CD8-positive, alpha-beta memory T cell (primary cell): ENCODE measurements at places on chromosomes 11 and 22. TPM values are rescaled to one million over a fixed set of nuclear protein-coding genes. Genes with fewer than 3 reads are reported as not detected.

Gene LIF
- total RNA-seq: 88.6 TPM

Gene PRG3
- not detected for total RNA-seq

DNA sequence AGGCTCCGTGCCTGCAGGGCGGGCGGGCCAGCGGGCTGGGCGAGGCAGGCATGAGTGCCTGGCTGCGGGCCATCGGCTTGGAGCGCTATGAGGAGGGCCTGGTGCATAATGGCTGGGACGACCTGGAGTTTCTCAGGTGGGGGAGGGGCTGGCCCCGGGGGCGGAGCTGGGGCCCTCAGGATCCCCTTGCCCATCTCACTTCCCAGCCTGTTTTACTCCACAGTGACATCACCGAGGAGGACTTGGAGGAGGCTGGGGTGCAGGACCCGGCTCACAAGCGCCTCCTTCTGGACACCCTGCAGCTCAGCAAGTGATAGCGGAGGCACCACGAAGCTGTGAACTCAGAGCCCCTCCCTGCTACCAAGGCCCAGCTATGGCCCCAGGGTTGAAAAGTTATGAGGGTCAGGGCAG, 5.9 kb downstream of the PHOX2A start:
- H3K27ac ChIP-seq: no peak overlapping the region
- H3K4me3 ChIP-seq: no peak overlapping the region
- peaks cover 27% of the 10 kb centered on the region for H3K27me3 ChIP-seq

DNA sequence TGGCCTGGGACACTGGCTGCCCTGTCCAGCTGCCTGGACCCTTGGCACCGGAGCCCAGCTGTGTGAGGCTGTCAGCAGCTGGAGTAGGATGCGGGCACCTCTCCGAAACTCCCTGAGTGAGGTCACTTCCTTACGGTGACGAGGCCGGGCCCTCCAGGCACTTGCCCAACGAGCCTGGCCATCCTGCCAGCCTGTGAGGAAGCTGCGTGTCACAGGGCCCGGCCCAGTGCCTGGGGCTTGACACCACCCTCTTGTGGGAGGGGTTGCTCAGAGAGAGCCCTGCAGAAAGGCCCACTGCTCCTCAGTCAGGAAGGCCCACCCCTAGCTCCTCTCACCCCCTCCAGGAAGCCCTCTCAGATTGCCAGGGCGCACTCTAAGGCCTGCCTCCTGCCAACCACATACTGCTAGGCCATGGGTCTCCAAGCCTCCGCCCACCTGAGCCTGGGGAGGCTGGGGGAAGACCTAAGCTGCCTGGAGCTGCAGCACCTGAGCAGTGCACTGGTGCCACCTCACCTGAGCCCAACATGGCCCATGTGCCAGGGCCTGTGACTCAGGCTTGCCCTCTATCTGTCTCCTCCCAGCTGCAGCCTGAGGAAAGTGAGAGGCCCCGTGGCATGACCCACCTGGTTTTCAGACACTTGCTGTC, 4.3 kb upstream of the PHLDA2 start:
- no peak overlapping the region for H3K4me3 ChIP-seq
- DNase-seq: peak; percentile 69
- H3K27me3 ChIP-seq: peaks cover 6% of the 10 kb centered on the region

DNA sequence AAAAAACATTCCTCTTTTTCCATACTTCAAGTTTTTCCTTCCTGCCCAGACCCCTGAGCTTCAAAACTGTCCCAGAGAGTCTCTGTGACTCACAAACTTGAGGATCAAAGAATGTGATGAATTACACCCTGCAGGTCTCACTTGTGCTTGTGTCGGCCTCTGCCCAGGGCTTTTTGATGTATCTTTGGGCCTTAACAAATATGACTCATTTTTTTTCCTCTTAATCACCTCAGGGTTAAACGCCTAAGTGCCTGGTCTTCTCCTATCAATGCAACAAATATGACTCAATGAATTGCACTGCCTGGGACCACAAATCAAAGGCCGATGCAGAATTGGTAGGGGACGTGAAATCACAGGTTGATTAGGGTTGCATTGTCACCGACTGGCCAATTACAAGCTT, 267.7 kb downstream of the LARGE1 start:
- no peaks in the 10 kb centered on the region for H3K27me3 ChIP-seq
- H3K36me3 ChIP-seq: no peaks in the 10 kb centered on the region

GRCh38 chr11:43825217-43825816, 55.3 kb upstream of the ALKBH3 start:
- H3K27me3 ChIP-seq: no peaks in the 10 kb centered on the region
- no peaks in the 10 kb centered on the region for H3K4me1 ChIP-seq
- H3K4me3 ChIP-seq: no peak overlapping the region

Gene SHANK3
- total RNA-seq: 0.07 TPM

DNA sequence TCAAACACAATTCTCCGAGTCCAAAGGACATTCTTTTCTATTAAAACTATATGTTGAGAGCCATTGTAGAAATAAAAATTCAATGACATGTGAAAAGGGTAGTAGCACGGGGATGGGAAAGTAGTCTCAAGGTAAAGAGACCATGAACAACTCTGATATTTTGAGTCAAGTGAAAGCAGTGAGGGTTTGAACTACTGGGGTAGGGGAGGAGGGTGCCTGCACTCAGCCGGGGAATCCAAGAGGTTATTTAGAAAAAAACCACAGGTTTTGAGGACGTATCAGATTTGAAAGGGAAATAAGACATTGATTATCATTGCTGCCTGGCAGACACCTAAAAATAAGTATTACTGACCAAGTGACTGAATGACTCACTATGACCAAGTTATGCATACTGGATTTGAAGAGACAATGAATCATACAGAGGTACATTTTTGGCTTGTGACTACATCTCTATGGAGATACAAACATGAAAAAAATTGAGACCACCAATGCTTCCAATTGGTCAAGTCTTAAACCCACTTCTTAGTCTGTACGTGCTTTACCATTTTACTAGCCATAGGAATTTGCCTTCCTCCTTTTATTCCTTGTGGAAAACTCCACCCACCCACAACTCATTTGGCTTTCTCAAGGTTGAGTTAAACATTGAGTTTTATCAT, 2.2 kb upstream of the OR52H1 start:
- H3K4me3 ChIP-seq: no peak overlapping the region
- no peak for DNase-seq
- H3K27ac ChIP-seq: no peak overlapping the region
- H3K4me1 ChIP-seq: no peaks in the 10 kb centered on the region

GRCh38 chr11:94658386-94658785, 91.2 kb downstream of the PIWIL4 start:
- H3K4me3 ChIP-seq: no peak overlapping the region
- no peaks in the 10 kb centered on the region for H3K4me1 ChIP-seq
- H3K27me3 ChIP-seq: no peaks in the 10 kb centered on the region

- peaks cover 4% of the 10 kb centered on the region for H3K4me1 ChIP-seq
- H3K27me3 ChIP-seq: no peaks in the 10 kb centered on the region
- no peak overlapping the region for H3K27ac ChIP-seq
These were observed 20.6 kb downstream of the STARD10 start for GRCh38 chr11:72773291-72773690.

GRCh38 chr22:20551805-20552442, 44.5 kb downstream of the MED15 start:
- peak overlapping the region; percentile 53 for H3K4me3 ChIP-seq
- H3K27ac ChIP-seq: peak overlapping the region; percentile 70
- DNase-seq: peak; percentile 60
- H3K36me3 ChIP-seq: peaks cover 43% of the 10 kb centered on the region
- H3K27me3 ChIP-seq: no peaks in the 10 kb centered on the region

- no peak overlapping the region for H3K4me3 ChIP-seq
- H3K27ac ChIP-seq: no peak overlapping the region
- DNase-seq: no peak
- peaks cover 70% of the 10 kb centered on the region for H3K4me1 ChIP-seq
- no peaks in the 10 kb centered on the region for H3K27me3 ChIP-seq
- H3K36me3 ChIP-seq: no peaks in the 10 kb centered on the region
These were observed 24.9 kb downstream of the PICALM start for GRCh38 chr11:86043765-86044503.

Gene SF3A1
- 235 TPM for total RNA-seq

Gene TSPO
- 101 TPM for total RNA-seq

GRCh38 chr22:47315862-47316419, 553.5 kb downstream of the TBC1D22A start:
- no peak for DNase-seq
- H3K36me3 ChIP-seq: no peaks in the 10 kb centered on the region
- no peaks in the 10 kb centered on the region for H3K4me1 ChIP-seq
- no peak overlapping the region for H3K4me3 ChIP-seq

DNA sequence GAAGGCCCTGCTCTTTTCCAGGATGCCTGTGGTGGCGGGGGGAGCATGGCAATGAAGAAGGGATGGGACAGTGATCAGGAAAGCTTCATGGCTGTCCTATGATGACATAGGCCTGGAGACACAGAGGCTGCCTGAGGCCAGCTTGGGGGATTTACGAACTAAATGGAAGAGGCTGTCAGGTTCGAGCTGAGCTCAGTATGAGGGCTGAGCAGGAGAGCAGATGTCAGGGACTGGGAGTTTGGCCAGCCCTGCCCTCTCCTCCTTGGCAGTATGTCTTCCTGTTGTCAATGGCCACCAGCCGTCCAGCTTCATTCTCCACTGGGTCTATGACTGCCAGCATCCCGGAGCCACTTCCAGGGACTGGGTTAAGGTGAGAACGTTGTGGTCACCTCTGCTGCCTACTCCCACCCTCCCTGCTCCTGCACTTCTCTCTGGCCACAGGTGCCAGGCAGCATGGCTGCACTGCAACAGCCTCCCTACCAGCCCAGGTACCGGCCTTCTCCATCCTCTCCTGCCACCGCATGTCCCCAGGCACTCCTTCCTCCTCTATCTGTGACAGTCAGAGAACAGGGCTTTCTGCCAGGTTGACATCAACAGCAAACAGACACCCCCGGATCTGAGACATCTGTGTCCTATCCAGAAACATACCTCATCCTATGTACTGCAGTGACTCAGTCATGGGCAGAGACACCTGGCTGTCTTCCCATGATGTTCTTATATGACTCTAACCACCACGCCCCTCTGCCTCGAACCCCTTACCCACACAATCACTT, 75.1 kb downstream of the KIRREL3 start:
- no peak overlapping the region for H3K27ac ChIP-seq
- H3K4me3 ChIP-seq: no peak overlapping the region
- DNase-seq: no peak
- no peaks in the 10 kb centered on the region for H3K27me3 ChIP-seq
- no peaks in the 10 kb centered on the region for H3K36me3 ChIP-seq

Gene C22orf42
- total RNA-seq: not detected

- DNase-seq: no peak
- no peaks in the 10 kb centered on the region for H3K4me1 ChIP-seq
- no peak overlapping the region for H3K4me3 ChIP-seq
- H3K36me3 ChIP-seq: no peaks in the 10 kb centered on the region
These were observed 8.0 kb upstream of the HIKESHI start for GRCh38 chr11:86294026-86294425.

DNA sequence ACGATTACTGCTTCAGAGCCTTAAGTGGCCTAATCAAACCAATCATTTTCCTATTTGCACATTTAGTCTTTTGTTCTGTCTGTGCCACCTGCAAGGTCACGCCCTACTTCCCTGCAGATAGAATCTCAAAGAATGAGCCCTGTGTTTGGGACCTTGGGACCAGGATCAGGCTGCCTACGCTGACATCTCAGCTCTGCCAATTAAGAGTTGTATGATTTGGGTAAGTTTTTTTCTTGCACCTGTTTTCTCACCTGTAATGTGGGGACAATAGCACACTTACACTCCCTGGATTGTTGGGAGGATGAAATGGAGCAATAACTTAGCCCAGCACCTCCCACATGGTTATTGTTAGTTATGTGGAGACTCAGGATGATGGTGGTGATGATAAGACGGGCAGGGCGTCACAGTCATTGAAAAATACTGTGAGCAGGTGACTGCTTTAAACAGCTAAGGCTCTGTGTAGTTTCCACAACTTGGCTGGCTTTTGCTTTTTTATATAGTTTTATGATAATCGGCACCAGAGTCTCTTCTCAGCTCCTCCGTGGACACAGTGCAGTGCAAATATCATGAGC, 155.0 kb downstream of the ADAMTS15 start:
- no peaks in the 10 kb centered on the region for H3K4me1 ChIP-seq
- H3K4me3 ChIP-seq: no peak overlapping the region
- DNase-seq: no peak
- H3K36me3 ChIP-seq: no peaks in the 10 kb centered on the region
- H3K27ac ChIP-seq: no peak overlapping the region

Gene MRPL23
- 129 TPM for total RNA-seq

Gene ACR
- not detected for total RNA-seq

- no peaks in the 10 kb centered on the region for H3K4me1 ChIP-seq
- no peak overlapping the region for H3K27ac ChIP-seq
- no peak for DNase-seq
- H3K4me3 ChIP-seq: no peak overlapping the region
These were observed 18.6 kb downstream of the TP53AIP1 start for GRCh38 chr11:128924104-128924503.

DNA sequence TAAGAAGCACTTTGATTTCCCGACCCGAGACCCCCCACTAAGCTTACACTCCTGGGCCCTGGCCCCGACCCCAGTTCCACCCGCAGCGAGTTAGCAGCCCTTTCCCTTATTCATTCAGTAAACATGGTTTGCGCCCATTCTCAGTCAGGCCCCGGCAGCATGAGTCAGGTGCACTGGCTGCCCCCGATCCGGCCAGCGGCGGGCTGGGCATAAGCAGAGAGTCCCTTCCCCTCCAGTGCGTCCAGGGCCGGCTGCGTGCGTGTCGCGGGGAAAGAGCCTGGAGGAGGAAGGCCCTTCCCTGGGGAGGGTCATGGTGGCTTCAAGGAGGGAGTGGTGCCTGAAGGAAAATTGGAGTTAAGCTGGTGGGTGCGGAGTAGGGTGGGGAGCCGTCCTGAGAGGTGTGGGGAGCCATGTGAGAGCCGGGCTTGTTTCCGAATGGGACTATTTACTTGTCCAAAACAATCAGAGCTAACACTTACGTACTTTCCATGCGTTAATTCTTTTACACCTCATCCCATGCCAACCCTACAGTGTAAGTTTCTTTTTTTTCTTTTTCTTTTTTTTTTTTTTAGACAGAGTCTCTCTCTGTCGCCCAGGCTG, 657 bp downstream of the IGHMBP2 start:
- peaks cover 9% of the 10 kb centered on the region for H3K36me3 ChIP-seq
- no peak for DNase-seq
- peaks cover 35% of the 10 kb centered on the region for H3K4me1 ChIP-seq
- H3K27me3 ChIP-seq: no peaks in the 10 kb centered on the region
- H3K4me3 ChIP-seq: peak overlapping the region; percentile 82

Gene RIBC2
- 9.6 TPM for total RNA-seq

GRCh38 chr11:124970925-124971324, 16.9 kb downstream of the CCDC15 start:
- DNase-seq: no peak
- H3K27ac ChIP-seq: no peak overlapping the region
- H3K4me3 ChIP-seq: no peak overlapping the region
- H3K4me1 ChIP-seq: no peaks in the 10 kb centered on the region
- H3K36me3 ChIP-seq: no peaks in the 10 kb centered on the region
